Diencephalon (tissue), 1 donor: ENCODE measurements at places on chromosomes 16 and 17. TPM values are rescaled to one million over a fixed set of nuclear protein-coding genes. Genes with fewer than 3 reads are reported as not detected.

The ZNF597 gene
- total RNA-seq = 4.6 TPM

The KRT31 gene
- total RNA-seq = 0.23 TPM

The NPIPB2 gene
- total RNA-seq = 3.9 TPM

The CCL4 gene
- total RNA-seq = 2.5 TPM

The CRK gene
- total RNA-seq = 128 TPM

The TMIGD1 gene
- total RNA-seq = not detected

The TBX21 gene
- total RNA-seq = 0.23 TPM

The IGSF6 gene
- total RNA-seq = 5.8 TPM

The BCAR1 gene
- total RNA-seq = 25.8 TPM

The KRTAP2-1 gene
- not detected for total RNA-seq

The OR4D1 gene
- under 0.01 TPM for total RNA-seq

The HAPSTR1 gene
- 112 TPM for total RNA-seq

The KRTAP2-2 gene
- total RNA-seq = not detected

The CA4 gene
- total RNA-seq = 1.8 TPM

The ITGA2B gene
- total RNA-seq = 2.3 TPM

The CRYM gene
- total RNA-seq = 17.1 TPM

The SOST gene
- total RNA-seq = 0.23 TPM

The TMEM98 gene
- 32.1 TPM for total RNA-seq

The MAP2K3 gene
- total RNA-seq = 5.1 TPM

The ZMYND15 gene
- 0.23 TPM for total RNA-seq

The KRT12 gene
- total RNA-seq = not detected

The DHRS13 gene
- total RNA-seq = 40.4 TPM

The DBF4B gene
- total RNA-seq = 5.8 TPM

The HOXB4 gene
- total RNA-seq = not detected

The MCRIP2 gene
- total RNA-seq = 13.8 TPM

The ABCA6 gene
- 6.2 TPM for total RNA-seq

The AANAT gene
- not detected for total RNA-seq

The EVPLL gene
- total RNA-seq = 0.69 TPM

The RPL27 gene
- total RNA-seq = 935 TPM
